ENCODE measurements at places on chromosomes 11 and 22.

DNA sequence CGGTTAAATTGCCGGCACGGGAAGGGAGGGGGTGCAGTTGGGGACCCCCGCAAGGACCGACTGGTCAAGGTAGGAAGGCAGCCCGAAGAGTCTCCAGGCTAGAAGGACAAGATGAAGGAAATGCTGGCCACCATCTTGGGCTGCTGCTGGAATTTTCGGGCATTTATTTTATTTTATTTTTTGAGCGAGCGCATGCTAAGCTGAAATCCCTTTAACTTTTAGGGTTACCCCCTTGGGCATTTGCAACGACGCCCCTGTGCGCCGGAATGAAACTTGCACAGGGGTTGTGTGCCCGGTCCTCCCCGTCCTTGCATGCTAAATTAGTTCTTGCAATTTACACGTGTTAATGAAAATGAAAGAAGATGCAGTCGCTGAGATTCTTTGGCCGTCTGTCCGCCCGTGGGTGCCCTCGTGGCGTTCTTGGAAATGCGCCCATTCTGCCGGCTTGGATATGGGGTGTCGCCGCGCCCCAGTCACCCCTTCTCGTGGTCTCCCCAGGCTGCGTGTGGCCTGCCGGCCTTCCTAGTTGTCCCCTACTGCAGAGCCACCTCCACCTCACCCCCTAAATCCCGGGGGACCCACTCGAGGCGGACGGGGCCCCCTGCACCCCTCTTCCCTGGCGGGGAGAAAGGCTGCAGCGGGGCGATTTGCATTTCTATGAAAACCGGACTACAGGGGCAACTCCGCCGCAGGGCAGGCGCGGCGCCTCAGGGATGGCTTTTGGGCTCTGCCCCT, 529 bp upstream of the CCND1 start:
- no peak for DNase-seq

GRCh38 chr11:1639102-1639620, 9.6 kb downstream of the KRTAP5-5 start:
- no peak for DNase-seq

DNA sequence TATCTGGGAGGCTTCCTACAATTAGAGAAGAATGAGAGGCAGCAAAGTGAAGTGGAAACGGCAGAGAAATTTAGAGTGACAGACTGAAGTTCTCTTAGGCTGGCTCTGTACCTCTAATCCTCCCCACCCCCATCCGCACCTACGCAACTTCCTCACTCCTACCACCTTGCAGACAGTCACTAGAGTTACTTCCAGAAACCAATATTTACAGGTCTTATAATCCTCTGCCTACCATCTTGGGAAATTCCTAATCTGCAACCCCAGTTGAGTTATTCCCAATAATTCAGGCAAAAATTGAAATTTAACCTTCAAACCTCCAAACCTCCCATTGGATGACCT, 71.7 kb downstream of the PAK1 start:
- no peak for DNase-seq

- DNase-seq: no peak
Observed at GRCh38 chr11:31327417-31327816, 42.1 kb downstream of the DCDC1 start.

GRCh38 chr22:40040927-40041326, 46.2 kb downstream of the FAM83F start:
- DNase-seq: peak; percentile 24

GRCh38 chr22:27482402-27482801, 319.2 kb downstream of the MN1 start:
- DNase-seq: no peak

GRCh38 chr11:2589538-2589934, 110.3 kb downstream of the KCNQ1OT1 start:
- DNase-seq: no peak

DNA sequence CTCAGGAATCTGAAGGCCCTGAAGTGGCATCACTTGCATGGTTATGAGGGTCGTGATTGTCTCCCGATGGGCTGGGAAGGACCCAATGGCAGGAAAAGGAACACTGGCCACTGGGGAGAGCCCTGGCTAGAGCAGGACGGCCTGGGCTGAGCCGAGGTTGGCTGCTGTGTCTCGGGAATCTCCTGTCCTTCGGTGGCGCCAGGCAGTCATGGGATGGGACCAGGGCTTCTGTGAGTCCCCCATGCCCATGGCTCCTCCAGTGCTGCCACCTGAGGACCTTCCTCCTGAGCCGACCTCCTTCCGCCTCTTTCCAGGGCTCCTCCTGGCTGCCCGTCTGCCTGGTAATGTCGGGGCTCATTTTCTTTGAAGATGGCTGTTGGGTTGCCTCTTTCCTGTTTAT, 1394.0 kb downstream of the BRD1 start:
- DNase-seq: no peak

DNA sequence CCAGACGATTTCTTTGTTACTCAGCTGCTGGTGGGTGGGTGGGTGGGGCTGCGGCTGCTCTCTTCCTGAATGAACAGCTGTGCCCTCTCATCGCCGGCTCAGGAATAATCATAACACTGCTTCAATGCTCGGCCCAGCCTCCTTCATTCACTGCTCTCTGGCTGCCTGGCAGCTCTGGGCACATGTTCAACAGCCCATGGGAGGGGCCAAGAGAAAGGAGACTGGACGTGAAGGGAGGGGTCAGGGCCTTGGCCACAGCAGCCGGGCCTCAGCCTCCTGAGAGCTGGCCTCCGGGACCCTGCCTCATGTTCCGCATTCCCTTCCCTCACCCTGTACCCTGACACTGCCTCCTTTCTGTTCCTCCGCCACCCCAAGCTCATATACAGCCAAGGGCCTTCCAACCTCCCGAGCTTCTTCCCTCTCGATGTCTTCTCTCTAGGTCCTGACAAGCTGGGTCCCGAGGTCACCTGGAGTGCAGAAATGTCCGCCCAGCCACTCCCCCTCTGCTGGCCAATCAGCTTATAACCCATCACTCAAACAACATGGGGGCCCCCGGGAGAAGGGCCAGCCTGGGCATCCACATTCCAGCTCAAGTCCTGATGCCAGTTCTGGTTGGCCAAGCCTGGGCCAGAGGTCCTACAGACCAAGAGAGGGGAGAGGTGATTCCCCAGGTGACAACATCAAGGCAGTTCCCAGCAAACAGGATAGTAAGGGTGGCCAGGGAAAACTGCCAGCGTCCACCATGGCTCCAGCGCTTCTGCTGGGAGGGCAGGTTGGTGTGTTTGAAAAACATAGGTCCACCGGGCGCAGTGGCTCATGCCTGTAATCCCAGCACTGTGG, 3.2 kb upstream of the CSDC2 start:
- no peak for DNase-seq
